ENCODE measurements at places on chromosomes 11 and 22. TPM values are rescaled to one million over a fixed set of nuclear protein-coding genes. Genes with fewer than 3 reads are reported as not detected.

The DRD2 gene
- total RNA-seq = not detected

The UBE4A gene
- total RNA-seq = 46.2 TPM

The FGF3 gene
- total RNA-seq = not detected

The SULT4A1 gene
- total RNA-seq = not detected

The BAIAP2L2 gene
- 2.3 TPM for total RNA-seq

The EIF4G2 gene
- total RNA-seq = 360 TPM

The CSF2RB gene
- 9.6 TPM for total RNA-seq

The P2RY2 gene
- 0.17 TPM for total RNA-seq

The POU2AF2 gene
- not detected for total RNA-seq

The NRXN2 gene
- total RNA-seq = 3.2 TPM

The TCN2 gene
- total RNA-seq = 57.4 TPM

The MPZL2 gene
- total RNA-seq = 16.0 TPM

The SPCS2 gene
- 89.2 TPM for total RNA-seq

The RAPSN gene
- not detected for total RNA-seq

The OR8D4 gene
- not detected for total RNA-seq

Measured in subcutaneous adipose tissue (tissue), 4 donors.